Substantia nigra (tissue), 51 donors: ENCODE measurements at places on chromosomes 2 and 18.

DNA sequence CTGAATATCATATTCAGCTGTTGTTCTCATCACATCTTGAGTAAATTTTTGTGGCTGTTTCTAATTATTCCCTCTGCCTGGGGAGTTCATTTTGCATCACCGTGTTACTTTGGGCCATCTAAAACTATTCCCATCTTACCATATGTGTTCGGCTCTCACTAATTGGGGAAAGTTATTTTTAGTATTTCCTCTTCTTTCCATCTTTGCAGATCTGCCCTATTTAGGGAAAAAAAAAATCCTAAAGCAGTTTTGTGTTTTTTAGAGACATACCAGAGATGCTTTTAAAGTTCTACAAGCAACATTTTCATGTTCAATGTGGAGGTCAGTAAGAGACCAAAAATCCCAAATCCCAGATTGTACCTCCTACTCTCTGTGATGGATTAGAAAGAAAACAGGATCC lies 111.3 kb upstream of the NDUFV2 start:
- DNase-seq, result no peak

DNA sequence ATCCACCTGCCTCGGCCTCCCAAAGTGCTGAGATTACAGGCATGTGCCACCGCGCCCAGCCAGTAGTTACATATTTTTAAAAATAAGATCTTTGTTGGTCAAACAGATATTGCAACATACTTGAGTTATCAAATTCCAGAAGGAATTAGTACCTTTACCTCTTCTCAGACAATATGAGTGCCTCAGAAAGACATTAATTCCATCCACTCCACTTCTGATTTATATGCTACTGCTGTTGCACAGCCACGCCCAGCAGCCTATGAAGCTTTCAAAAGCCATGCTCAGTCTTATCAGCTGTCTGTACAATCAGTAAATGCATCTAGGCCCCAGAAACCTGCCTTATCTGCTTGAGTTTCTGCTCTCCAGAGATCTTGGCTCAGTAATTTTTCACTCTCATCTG lies 47.8 kb downstream of the MEX3C start:
- DNase-seq, result no peak

- no peak for DNase-seq
These were observed 3.5 kb downstream of the FAM110C start for GRCh38 chr2:42788-43187.

DNA sequence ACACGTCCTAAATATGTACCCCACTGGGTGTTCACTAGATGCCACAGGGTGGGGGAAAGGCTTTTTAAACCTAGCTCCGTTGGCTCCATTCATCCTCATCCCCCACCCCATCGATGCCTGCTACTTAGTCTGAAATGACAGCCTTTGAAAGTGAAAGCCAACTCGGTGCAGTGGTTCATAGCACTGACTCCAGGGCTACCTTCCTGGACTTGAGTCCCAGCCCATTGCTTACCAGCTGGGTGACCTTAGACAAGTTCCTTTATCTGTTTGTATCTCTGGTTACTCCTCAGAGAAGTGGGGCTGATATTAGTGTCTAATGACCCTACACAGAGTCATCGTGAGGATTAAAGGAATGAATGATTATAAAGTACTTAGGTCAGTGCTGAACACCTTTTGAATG lies 24.4 kb downstream of the EHD3 start:
- DNase-seq, result no peak

- DNase-seq, result no peak
These were observed 26.6 kb upstream of the ACVR1 start for GRCh38 chr2:157902692-157903091.

- DNase-seq, result no peak
These were observed 68.3 kb downstream of the MRO start for GRCh38 chr18:50751490-50751889.

GRCh38 chr2:186526281-186526680 lies 40.2 kb downstream of the ZC3H15 start:
- no peak for DNase-seq

GRCh38 chr2:160916300-160916699 lies 243.9 kb upstream of the TANK start:
- no peak for DNase-seq

- DNase-seq, result no peak
These were observed 27.7 kb downstream of the METTL8 start for GRCh38 chr2:171406044-171406443.

DNA sequence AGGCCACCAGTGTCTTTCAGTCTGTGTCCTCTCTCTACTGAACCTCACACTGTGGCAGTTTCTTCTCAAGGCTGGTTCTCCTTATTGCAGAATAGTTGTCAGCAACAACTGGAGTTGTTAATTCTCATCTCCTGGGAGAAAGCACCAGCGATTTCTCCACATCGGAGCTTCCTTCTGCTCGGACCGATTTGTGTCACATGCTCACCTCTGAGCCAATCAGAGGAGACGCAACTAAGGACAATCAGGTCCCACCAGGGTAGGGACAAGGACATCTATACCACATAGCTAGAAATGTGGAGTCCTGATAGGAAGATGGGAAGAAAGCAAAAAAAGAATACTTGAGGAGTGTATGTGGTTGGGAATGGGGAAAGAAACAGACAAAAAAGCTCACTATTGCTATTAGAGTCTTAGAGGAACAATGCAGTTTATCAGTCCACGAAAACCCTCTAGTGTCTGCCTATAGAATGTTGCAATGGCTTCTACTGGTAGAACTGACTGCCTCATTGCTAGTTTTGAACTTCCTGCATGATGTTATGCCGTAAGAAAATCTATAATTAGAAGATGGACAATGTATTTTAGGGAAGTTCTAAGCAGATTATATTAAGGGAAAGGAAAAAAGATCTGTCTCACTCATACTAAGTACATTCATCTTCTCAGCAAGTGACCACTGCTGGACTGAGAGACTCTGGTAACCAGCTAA lies 169.7 kb downstream of the CDCA7 start:
- DNase-seq, result no peak

GRCh38 chr2:174729797-174730697 lies 34.2 kb downstream of the CHRNA1 start:
- no peak for DNase-seq

DNA sequence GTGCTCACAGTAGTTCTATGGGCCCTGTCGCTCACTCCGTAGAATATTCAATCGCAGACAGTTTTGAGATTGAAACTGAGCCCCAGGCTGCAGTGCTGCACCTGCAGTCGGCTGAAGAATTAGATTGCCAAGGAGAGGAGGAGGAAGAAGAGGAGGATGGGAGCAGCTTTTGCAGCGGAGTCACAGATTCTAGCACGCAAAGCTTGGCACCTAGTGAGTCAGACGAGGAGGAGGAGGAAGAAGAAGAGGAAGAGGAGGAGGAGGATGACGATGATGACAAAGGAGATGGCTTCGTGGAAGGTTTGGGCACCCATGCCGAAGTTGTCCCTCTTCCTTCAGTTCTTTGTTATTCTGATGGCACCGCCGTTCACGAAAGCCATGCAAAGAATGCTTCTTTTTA lies 115.2 kb downstream of the GALNT3 start:
- DNase-seq, result no peak

GRCh38 chr2:51903728-51904127 lies 871.8 kb upstream of the NRXN1 start:
- no peak for DNase-seq

DNA sequence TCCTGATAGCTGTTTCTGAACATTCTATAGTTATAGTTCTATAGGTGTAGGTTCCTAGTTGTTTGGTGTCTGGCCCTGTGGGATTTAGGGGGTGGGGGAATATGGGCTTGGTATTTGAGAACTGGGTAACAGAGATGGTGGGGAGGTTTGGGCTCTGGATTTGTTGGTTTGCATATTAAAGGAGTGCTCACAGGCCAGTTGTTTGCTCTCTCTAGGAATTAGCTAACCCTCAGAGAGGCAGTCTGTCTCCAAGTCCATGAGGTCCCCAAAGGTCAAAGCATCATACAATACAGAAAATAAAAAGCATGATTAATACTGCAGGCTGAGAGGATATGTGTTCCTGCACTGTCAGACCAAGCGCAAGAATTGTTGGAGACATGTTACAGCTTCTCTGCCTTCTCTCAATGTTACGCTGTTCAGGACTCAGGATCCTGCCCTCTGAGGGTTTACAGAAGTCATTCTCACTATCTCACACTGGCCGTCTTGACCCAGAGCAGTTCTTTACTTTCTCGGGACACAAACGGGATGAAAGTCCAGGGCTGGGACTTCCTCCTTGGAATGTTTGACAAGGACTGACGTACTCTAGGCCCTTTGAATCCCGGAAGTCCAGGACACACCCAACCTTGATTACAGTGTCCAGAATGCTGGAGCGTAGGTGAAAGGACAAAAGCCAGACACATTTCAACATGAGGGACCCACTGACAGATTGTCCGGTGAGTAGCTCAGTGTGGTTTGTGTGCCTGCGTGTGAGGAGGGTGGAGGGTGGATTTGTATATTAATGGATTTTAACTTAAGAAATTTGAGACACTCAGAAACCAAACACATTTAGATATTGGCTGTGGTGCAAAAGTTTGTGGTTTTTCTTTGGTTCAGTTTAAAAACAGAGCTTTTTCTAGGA lies at the start of gene NOSTRIN:
Gene NOSTRIN, plus strand, starts transcription at position 677 of the 898 bp plus-strand sequence. Its CDS starts 10 bp downstream, at position 687.
- DNase-seq, result no peak

DNA sequence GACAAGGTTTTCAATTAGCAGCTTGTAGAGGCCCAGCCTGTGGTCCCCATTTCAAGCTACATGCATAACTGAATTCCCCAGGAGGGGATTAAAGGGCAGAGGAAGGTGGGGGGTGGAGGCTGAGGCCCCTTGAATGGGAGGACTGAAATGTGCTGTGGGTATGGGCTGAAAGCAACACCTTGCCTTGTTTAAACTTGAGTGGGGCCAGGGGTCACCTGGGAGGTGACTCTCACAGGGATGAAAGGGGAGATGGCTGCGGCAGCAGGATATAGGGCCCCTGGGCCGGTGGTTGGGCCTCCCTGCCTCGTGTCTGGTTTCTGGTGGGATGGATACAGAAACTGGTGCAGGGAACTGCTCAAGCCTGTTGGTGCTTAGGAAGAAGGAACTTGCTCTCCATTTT lies 225.9 kb upstream of the SPRED2 start:
- DNase-seq, result no peak

GRCh38 chr2:232341739-232342126 lies 36.8 kb upstream of the ALPP start:
- no peak for DNase-seq

- no peak for DNase-seq
These were observed 19.8 kb downstream of the CREG2 start for GRCh38 chr2:101367508-101367907.

DNA sequence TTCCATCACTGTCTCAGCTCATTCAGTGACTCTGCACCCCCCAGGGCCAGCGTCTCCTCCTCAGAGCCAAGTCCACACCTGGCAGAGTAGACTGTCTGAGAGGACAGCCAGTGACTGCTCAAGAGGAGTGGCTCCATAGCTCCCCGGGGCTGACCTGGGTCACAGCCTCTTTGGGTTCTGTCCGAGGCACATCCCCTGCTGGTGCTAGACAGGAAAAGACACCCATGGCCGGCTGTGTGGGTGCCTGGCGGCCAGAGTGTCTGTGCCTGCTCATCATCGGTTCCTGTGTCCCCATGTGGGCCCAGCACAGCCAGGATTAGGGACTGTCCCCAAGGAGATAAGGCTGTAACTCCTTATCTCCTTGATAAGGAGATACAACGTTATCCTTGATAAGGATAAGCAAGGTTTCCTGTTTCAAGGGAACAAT lies 3.5 kb upstream of the CROCC2 start:
- no peak for DNase-seq

- no peak for DNase-seq
These were observed 50.4 kb upstream of the CTDP1 start for GRCh38 chr18:79629249-79629558.

GRCh38 chr18:68418881-68419280 lies 296.0 kb downstream of the TMX3 start:
- DNase-seq, result no peak

- DNase-seq, result no peak
These were observed 21.7 kb upstream of the PPP3R1 start for GRCh38 chr2:68274022-68274421.

GRCh38 chr2:231626449-231626848 lies 33.8 kb downstream of the TEX44 start:
- no peak for DNase-seq

DNA sequence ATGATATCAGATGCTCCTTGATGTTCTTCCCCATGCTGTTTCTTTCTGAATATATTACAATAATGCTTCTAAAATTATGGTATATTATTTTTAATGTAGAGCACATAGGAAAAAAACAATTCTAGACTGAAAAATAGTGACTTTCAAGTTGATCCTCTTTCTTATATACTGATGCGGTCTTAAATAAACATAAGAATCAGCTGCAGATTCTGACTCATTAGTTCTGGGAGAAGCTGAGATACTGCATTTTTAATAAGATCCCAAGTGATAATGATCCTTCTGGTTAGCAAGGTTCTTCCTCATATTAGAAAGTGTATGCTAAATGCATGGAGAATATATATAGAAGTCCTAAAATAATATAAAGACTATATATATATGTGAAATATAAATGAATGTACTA lies 124.9 kb downstream of the XIRP2 start:
- DNase-seq, result no peak

DNA sequence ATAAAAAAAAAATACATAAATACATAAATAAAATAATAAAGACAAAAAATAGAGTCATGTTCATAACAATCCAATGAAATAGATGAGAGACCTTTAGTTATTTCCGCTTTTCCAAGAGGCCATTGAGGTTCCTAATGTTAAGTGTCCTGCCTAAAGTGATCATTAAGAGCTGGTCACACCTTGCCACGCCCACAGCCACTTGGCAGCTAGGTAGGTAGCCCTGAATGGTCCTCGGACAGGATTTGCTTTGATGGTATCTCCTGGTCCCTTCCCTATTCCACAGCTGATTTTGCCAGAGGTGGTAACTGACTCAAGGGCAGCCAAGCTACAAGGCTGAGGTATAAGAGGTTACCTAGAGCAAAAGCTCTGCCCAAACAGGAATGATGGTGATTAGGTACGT lies 24.5 kb upstream of the TANC1 start:
- DNase-seq, result no peak

GRCh38 chr2:220057391-220057790 lies 430.0 kb downstream of the SLC4A3 start:
- no peak for DNase-seq

DNA sequence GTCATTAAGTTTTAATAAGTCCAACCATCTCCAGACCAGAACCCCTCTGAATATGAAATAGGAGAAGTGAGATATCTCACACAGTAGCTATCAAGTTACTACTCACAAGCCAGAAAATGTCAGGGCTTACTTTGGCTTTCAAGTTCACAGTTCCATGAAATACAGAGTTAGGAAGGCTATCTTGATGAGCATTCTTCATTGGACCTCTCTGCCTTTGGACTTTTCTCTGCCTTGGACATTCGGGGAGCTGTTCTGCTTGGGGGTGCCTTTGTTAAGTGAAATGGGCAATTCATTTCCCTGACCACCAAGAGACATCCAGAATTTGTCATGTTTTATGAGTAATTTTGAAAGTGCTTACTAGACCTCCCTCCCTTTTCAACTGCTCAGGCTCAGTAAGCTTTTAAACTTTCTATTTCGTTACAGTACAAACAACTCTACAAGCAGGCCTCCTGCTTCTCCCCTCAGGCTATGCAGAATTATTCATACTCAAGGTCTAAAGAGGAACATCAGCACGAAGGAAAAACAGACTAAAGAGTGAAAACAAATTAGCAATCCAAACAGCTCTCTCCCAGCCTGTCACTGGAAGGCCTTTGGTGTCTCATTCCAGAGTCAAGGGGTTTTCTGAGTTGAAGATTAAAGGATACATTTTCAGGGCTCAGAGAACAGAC lies 95.3 kb downstream of the MREG start:
- no peak for DNase-seq
